ENCODE measurements at places on chromosomes 5 and 9.

DNA sequence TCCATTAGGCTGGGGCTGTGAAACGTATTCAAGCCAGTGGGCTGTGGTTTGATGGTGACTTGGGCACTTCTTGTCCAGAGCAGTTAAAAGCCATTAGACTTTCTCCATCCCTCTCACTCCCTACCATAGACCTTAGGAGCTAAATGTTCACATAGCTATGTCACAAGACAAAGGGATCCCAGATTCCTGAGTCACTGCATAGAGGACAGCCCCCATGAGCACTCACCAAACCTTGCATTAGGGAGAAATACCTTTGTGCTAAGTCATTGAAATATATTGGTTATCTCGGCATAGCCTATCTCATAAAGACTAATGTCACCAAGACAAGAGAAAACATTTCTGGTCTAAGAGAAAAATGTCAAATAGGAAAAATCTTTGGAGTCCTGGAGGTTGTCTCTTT, 104.3 kb downstream of the TRPM6 start:
- no peak for DNase-seq

DNA sequence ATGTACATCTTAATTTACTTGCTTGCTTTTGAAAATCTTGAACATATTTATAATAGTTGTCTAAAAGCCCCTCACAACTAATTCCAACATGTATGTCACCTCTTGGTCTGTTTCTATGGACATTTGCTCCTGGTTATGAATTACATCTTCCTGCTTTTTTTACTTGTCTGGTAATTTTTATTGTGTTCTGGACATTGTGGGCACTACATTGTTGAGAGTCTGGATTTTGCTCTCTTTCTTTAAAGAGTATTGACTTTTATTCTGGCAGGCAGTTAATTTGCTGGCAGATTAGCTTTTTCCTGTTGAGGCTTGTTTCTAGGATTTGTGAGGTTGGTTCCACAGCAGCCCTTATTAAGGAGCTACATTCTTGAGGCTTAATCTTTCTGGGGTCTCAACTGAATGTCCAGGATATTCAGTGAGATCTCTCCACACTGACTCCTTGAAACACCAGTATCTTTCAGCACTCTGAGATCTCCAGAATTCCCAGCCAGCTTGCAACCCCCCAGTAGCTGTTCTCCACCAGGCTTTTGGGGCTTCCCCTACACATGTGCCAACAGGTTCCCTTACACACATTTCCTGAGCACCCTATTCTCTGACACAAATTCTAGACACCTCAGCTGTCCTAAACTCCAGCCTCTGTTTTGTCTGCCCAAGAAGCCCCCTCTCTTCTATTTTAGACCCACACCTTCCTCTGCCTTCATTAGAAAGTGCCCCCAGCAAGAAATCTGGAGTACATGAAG, 27.4 kb downstream of the KIAA1191 start:
- DNase-seq = no peak

DNA sequence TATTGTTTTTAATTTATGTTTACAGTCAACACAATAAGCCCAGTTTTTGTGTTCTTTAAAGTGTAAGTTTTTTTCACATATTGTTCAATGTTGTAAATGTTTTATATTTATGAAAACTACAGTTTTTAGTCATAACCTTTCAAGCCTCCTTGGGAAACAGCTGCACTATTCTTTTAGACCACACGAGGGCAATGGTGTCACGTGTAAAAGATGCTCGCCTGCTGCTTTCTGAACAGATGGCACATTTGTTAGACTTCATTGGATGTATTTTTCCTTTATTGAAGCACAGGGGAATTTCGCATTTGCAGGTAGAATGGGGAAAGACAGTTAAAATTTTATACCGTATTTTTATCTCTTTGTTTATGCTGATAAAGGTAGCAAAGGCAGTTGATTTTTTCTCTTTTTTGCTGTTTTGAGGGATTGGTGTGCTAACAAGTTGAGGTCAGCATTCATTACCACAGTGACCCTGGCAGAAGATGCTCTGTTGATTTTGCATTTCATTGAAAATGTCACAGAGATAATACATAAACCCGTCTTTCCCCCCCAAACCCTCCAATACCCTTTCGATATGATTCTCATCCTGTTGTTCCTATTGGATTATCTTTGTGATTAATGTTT, 59.0 kb downstream of the MAT2B start:
- no peak for DNase-seq

- no peak for DNase-seq
These were observed 38.3 kb downstream of the RXRA start for GRCh38 chr9:134364391-134365114.

GRCh38 chr9:36517131-36517530, 55.6 kb upstream of the MELK start:
- no peak for DNase-seq

Data from osteocyte (in vitro differentiated cells).